Activated T-cell treated with anti-CD3 and anti-CD28 coated beads, Interleukin-2, amount 50 U/mL, for 72 hours (primary cell): ENCODE measurements at places on chromosomes 2 and 18. TPM values are rescaled to one million over a fixed set of nuclear protein-coding genes. Genes with fewer than 3 reads are reported as not detected.

Gene ZNG1B
- total RNA-seq, result 42.0 TPM

Gene PAPOLG
- total RNA-seq, result 18.3 TPM

Gene SCN7A
- not detected for total RNA-seq

Gene DPP4
- 52.9 TPM for total RNA-seq

Gene GAD1
- 17.8 TPM for total RNA-seq

Gene LINC00305
- total RNA-seq, result not detected

Gene PTRHD1
- total RNA-seq, result 25.5 TPM

Gene CAVIN2
- not detected for total RNA-seq

Gene TMSB10
- 1,078 TPM for total RNA-seq

Gene SCYGR4
- not detected for total RNA-seq

Gene ITGB6
- not detected for total RNA-seq

Gene SLC5A7
- not detected for total RNA-seq

Gene AMER3
- total RNA-seq, result not detected

Gene EN1
- not detected for total RNA-seq

Gene PLCL1
- total RNA-seq, result 3.6 TPM

Gene PARD6G
- total RNA-seq, result not detected

Gene VAPA
- 197 TPM for total RNA-seq

Gene R3HDM1
- total RNA-seq, result 47.7 TPM

Gene NOTO
- total RNA-seq, result not detected

Gene DCDC2C
- not detected for total RNA-seq

Gene CBLN2
- not detected for total RNA-seq

Gene HAAO
- total RNA-seq, result 6.1 TPM

Gene DHX57
- total RNA-seq, result 21.7 TPM

Gene IL1RL1
- 2.2 TPM for total RNA-seq

Gene TLX2
- total RNA-seq, result 2.4 TPM

Gene ATP6V1B1
- total RNA-seq, result not detected

Gene HOXD12
- total RNA-seq, result not detected

Gene ATG16L1
- 26.0 TPM for total RNA-seq

Gene PAIP2B
- total RNA-seq, result 3.1 TPM

Gene EPAS1
- total RNA-seq, result 50.8 TPM

Gene ABCG5
- not detected for total RNA-seq

Gene GAL3ST2
- total RNA-seq, result 0.82 TPM
